ENCODE measurements at places on chromosomes 6 and 20.

GRCh38 chr6:124758663-124759062, 203.6 kb upstream of the RNF217 start:
- no peak for DNase-seq

GRCh38 chr6:43878823-43879495, 108.9 kb downstream of the VEGFA start:
- no peak for DNase-seq

GRCh38 chr6:41958022-41958856, 16.6 kb upstream of the CCND3 start:
- no peak for DNase-seq

DNA sequence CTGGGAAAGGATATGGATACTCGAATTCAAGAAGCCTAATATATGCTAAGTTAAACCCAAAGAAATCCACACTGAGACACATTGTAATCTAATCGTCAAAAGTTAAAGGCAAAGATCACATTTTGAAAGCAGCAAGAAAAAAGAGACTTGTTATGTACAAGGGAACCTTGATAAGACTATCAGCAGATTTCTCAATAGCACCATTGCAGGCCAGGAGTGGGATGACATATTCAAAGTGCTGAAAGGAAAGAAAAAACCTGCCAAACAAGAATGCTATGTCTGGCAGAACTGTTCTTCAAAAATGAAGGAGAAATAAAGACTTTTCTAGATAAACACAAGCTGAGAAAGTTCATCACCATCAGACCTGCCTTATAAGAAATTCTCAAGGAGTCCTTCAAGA, 75.2 kb downstream of the COL21A1 start:
- no peak for DNase-seq
